ENCODE measurements at places on chromosomes 6 and 20.

GRCh38 chr6:168815229-168815628 lies 374.2 kb downstream of the SMOC2 start:
- no peak for DNase-seq

- peak; percentile 88 for DNase-seq
Observed at GRCh38 chr6:149026530-149026942, 279.7 kb downstream of the UST start.

DNA sequence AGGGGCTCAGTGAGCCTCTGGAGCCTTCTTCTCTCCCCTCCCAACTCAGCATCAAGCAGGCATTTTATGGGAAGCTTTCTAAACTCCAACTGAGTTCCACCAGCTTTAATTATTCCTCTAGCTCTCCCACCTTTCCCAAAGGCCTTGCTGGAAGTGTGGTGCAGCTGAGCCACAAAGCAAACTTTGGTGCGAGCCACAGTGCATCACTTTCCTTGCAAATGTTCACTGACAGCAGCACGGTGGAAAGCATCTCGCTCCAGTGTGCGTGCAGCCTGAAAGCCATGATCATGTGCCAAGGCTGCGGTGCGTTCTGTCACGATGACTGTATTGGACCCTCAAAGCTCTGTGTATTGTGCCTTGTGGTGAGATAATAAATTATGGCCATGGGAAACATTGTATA lies 78.8 kb downstream of the ASXL1 start:
- DNase-seq: no peak

DNA sequence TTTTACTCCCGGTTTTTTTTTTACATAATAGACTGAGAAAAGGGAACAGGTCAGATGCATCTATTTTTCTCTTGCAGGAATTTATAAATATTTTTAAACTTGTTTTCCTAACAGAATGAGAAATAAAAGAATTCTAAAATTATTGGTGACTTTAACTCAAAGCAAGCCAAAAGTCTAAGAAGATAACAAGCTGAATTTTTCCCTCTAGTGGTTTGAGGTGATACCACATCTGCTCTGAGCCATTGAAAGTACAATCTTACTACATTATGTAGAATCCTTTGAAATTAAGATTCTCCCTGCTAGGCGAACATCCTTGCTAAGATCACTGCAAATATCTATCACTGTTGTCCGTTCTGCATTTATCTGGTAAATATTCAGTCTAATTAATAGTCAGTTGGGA lies 10.7 kb upstream of the STMND1 start:
- DNase-seq: no peak

DNA sequence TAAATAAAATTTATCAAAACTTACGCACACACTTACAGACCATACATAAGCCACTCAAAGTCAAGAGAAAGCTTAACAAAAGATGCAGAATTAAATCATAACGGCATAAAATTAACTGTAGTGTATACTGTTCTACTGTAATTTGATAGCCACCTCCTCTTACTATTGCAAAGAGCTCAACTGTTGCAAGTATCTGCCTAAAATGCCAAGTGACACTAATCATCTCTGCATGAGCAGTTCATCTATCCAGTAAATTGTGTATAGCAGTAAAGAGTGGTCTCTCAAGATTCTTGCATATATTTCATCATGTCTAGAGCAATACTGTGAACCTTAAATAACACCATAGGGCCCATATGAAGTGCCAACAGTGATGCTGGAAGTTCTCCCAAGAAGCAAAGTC lies 12.3 kb downstream of the OR2H2 start:
- no peak for DNase-seq

DNA sequence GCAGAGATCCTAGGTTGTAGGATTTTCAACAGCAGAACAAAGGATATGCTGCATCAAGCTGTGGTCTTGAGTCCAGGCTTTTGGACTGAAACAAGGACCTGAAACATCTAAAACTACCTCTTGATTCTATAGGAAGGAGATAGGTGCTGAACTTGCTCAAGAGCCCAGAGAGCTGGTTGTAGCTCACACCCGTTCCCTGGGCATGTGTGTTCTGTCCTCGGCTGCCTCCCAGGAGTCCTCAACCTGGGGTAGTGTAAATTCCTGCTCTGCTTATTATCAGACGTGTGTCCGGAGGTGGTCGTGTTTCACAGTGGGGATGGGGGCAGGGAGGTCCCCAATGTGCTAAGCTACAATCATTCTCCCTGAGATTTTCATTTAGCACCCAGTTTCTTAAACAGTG lies 4.8 kb downstream of the NOP56 start:
- no peak for DNase-seq

All from AG09309 (cell line).